ENCODE measurements at places on chromosomes 4 and X. TPM values are rescaled to one million over a fixed set of nuclear protein-coding genes. Genes with fewer than 3 reads are reported as not detected.
A peak's percentile ranks its signal among the peaks of the same experiment; 100 is the strongest.

The BTK gene
- 0.58 TPM for total RNA-seq

DNA sequence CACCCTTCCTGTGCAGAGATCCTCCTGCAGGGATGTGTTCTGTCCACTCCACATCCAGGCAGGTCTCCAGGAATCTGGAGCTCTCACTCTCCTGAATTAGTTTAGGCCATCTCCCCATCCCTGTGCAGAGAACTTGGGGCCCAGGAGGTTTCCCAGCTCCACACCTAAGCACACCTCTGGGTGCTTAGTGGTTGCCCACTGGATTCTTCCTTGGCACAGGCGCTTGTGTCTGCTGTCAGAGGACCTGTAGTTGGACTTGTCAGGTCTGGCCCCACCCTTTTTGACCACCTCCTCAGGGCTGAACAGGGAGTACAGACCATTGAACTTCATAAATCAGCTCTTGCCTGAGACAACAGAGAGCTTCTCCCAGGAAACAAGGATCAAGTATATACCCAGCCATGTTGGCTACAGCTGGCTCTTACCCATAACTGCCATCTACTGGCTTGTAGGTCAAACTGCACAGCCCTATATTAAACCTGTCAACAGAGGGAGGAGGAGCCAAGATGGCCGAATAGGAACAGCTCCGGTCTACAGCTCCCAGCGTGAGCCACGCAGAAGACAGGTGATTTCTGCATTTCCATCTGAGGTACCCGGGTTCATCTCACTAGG, 275.5 kb downstream of the PPARGC1A start:
- DNase-seq = no peak
- no peaks in the 10 kb centered on the region for H3K36me3 ChIP-seq
- no peak overlapping the region for H3K4me3 ChIP-seq
- H3K4me1 ChIP-seq = no peaks in the 10 kb centered on the region
- H3K27ac ChIP-seq = no peak overlapping the region

- no peak overlapping the region for H3K4me3 ChIP-seq
- no peaks in the 10 kb centered on the region for H3K27me3 ChIP-seq
- H3K27ac ChIP-seq = no peak overlapping the region
Measured at GRCh38 chr4:26457412-26457811, 32.9 kb downstream of the CCKAR start.

DNA sequence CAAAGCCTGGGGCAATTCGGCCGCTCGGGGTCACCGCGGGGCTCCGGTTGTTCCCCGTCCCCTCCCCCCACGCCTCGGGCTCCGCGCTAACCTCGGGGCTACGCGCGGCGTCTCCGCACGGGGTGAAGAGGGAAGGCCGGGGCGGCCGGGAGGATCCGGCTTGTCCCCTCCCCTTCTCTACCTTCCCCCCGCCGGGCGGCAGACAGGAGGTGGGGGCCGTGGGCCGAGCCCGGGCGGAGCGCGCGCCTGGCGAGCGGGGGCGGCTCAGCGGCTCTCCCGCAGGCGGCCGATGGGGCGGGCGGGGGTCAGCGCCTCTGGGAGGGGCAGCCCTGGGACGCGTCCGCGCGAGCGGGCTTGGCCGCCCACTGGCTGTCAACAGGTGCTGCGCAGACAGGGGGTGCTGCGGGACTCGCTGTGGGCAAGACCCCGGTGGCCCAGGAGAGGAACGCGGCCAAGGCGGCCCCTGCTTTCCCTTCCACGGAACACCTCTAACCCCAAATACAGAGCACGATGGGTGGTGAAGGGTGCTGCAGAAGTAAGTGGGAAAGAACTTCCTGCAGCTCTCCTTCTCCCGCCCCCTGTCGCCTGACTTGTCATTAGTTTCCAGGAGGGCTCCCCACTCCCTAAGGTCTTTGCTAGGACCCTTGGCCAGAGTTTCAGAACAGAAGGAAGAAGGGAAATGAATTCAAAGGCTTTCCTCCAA, at the start of gene PDGFC:
Gene PDGFC (minus strand): TSS at position 124 of the 703 bp plus-strand sequence. CDS start 896 bp downstream, outside the sequence.
- no peak for DNase-seq
- H3K4me1 ChIP-seq = peaks cover 8% of the 10 kb centered on the region
- H3K36me3 ChIP-seq = no peaks in the 10 kb centered on the region
- no peak within 1 kb of the TSS for H3K4me3 ChIP-seq
- no peak within 1 kb of the TSS for H3K27ac ChIP-seq
- peaks cover 44% of the 10 kb centered on the region for H3K27me3 ChIP-seq

The MAGEC2 gene
- not detected for total RNA-seq

The ZFP42 gene
- total RNA-seq = not detected

The RHOXF2B gene
- not detected for total RNA-seq

The FAM9B gene
- not detected for total RNA-seq

DNA sequence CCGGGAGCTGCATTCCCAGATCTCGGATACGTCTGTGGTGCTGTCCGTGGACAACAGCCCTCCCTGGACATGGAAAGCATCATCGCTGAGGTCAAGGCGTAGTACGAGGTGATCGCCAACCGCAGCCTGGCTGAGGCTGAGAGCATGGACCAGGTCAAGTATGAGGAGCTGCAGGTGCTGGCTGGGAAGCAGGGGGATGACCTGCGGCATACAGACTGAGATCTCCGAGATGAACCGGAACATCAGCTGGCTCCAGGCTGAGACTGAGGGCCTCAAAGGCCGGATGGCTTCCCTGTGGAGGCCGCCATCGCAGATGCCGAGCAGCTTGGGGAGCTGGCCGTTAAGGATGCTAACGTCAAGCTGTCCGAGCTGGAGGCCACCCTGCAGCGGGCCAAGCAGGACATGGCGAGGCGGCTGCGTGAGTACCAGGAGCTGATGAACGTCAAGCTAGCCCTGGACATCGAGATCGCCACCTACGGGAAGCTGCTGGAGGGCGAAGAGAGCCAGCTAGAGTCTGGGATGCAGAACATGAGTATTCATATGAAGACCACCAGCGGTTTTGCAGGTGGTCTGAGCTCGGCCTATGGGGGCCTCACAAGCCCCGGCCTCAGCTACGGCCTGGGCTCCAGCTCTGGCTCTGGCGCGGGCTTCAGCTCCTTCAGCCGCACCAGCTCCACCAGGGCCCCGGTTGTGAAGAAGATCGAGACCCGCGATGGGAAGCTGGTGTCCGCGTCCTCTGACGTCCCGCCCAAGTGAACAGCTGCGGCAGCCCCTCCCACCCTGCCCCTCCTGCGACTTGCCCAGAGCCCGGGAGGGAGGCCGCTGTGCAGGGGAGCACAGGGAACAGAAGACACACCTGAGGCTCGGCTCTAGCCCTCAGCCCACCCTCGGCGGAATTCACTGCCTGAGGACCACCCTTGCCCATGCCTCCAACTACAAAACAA, 29.4 kb upstream of the GABRA3 start:
- no peaks in the 10 kb centered on the region for H3K36me3 ChIP-seq
- no peak overlapping the region for H3K4me3 ChIP-seq
- no peaks in the 10 kb centered on the region for H3K27me3 ChIP-seq
- H3K27ac ChIP-seq = no peak overlapping the region
- no peaks in the 10 kb centered on the region for H3K4me1 ChIP-seq

DNA sequence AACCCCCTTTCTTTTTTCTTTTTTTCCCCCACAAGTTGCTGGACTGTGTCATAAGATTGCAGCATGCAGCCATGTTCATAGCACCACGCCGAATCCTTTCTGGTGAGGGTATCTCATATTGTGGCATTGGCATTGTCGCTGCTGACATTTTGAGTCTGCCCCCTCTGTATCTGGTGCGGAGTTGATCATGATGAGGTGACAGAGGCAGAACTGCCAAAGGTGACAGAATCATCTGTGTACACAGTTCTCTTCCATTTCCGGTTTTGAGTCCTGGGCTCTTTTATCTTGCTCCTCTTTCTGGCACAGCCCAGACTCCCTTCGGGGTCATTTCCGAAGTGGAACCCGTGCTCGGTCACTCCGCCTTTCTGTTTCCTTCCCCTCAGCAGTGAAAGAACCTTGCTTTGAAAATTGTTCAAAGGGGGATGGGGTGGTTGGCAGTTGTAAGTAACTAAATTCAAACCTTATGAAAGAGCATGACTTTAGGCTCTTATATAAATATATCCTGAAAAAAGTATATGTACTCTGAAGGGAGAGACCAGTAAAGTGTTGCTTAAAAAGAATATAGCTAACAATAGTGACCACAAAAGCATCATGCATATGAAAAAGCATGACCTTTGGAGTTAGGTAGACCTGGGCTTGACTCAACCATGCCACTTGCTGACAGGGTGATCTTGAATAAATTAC, 55.0 kb upstream of the BMP2K start:
- H3K4me1 ChIP-seq = peaks cover 16% of the 10 kb centered on the region
- H3K27me3 ChIP-seq = no peaks in the 10 kb centered on the region
- H3K27ac ChIP-seq = peak overlapping the region; percentile 21

The SLITRK4 gene
- not detected for total RNA-seq

DNA sequence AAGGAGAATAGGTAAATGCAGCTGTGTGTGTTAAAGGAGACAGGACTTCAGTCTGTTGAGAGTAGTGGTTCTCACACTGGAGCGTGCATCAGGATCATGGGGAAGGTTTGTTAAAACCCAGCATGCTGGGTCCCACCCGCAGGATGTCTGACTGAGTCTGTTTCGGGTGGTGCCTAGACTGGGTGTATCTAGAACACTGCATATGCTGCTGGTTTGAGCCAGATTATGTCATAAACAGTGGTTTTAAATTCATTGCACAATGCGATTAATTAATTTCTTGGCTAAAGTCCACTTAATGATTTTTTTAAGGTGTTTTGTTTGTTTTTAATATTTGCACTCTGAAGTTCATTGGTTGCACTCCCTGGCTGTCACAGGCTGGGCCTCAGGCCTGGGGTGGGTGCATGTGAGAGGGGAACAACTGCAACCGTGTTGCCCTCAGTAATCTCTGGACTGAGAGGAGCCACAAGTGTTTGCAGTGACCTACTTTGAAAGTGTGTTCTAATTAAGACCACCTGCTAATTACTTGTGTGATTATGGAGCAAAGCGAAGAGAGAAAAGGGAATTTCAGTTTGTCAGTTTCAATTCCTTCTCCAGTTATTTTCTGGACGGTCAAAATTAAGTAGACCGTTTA, 8.3 kb downstream of the HCCS start:
- H3K4me1 ChIP-seq = no peaks in the 10 kb centered on the region
- H3K36me3 ChIP-seq = peaks cover 30% of the 10 kb centered on the region
- no peak overlapping the region for H3K27ac ChIP-seq
- H3K27me3 ChIP-seq = no peaks in the 10 kb centered on the region
- DNase-seq = no peak
- no peak overlapping the region for H3K4me3 ChIP-seq
